ENCODE measurements at places on chromosomes 2 and 18. TPM values are rescaled to one million over a fixed set of nuclear protein-coding genes. Genes with fewer than 3 reads are reported as not detected.

DNA sequence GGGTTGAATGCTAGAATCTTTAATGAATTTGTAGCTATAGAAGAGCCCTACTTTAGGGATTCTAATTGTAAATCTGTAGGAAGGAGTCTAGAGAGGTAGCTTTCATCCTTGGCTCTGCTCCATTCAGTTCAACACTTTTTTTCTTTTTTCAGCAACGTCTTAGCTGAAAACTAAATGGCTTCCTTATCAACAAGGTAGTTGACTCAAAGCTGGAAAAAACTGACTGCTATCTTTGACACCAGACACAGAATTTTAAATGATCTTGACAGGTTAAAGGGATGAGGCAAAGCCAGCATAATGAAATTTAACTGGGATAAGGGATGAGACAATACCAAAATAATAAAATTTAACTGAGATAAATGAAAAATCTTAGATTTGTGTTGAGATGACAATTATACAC is 54.9 kb downstream of the TMEFF2 start:
- DNase-seq = no peak

- no peak for DNase-seq
Measured at GRCh38 chr2:219877728-219878127, 250.3 kb downstream of the SLC4A3 start.

- DNase-seq = no peak
Measured at GRCh38 chr2:96143231-96143847, 1.9 kb downstream of the DUSP2 start.

DNA sequence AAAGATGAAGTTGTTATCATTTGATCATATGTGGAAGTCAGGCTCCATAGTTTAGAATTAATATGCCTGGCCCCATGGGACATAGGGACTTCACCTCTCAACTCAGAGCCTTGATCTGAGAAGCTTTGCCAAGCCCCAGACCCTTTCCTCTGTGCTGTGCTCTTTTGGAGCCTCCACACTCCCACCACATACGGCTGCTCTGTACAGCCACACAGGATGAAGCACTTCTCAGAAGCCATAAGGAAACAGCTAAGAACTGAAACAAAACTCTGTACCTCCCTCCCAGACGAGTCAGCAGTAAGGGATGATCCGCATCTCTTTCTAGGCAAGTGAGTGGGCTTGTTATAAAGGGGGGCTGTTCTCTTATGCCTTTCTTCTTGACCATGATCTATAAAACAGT is 66.5 kb downstream of the CAB39 start:
- DNase-seq = no peak

GRCh38 chr18:33571998-33572787 is 5.8 kb upstream of the ASXL3 start:
- no peak for DNase-seq

CIB4 gene
- not detected for total RNA-seq
